ENCODE measurements at places on chromosomes 7 and 10.

DNA sequence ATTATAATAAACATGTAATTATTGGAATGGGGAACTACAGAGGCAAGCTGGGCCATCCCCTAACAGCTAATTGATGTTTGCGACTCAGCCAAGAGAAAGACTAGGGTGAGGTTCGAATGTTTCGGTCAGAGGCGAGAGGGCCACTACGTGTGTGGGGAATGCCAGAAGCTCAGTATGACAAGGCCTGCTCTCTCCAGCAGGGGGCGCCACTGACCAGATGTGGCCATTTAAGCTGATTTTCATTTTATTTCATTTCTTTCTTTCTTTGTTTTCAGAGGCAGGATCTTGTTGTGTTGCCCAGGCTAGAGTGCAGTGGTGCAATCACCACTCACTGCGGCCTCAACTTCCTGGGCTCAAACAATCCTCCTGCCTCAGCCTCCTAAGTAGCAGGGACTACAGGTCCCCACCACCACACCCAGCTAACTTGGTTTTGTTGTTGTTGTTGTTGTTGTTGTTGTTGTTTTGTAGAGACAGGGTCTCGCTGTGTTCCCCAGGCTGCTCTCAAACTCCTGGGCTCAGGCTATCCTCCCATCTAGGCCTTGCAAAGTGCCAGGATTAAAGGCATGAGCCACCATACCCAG is 38.1 kb downstream of the TMEM130 start:
- DNase-seq, result no peak

GRCh38 chr7:767941-768731 is 41.1 kb upstream of the PRKAR1B start:
- no peak for DNase-seq

DNA sequence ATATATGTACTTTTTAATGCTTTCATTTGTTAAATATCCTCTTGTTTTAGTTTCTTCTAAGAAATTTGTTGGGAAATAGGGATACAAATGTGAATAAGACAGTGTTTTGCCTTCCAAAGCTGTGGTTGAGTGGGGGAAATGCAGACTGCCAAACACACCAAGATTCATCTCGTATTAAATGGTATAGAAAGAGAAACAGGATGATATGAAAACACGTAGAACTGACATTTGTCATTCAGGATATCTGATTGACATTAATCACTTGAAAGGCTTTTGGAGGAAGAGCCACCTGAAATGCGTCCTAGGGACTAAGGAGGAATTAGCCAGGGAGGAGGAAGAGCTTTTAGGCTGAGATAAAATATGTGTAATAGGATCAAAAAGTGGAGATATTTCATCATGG is 287.4 kb upstream of the SEMA3C start:
- DNase-seq, result no peak

DNA sequence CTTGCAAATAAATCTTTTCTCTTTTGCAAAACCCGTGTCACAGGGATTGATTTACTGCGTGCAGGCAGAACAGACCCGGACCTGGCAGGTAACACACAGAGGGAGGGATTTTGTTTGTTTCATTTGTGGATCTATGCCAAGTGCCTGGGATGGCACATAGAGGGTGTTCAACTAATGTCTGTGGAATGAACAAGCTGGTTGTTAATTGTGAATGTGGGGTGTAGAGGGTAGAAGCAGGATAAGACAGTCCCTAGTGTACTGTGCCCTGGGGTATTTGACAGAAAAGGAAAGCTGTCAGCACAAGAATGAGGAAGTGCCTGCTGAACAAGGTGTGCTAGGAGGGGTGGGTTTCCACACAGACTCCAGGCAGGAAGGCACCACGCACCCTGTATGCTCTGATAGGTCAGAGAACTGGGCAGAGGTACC is 331.8 kb downstream of the CALN1 start:
- DNase-seq, result no peak

DNA sequence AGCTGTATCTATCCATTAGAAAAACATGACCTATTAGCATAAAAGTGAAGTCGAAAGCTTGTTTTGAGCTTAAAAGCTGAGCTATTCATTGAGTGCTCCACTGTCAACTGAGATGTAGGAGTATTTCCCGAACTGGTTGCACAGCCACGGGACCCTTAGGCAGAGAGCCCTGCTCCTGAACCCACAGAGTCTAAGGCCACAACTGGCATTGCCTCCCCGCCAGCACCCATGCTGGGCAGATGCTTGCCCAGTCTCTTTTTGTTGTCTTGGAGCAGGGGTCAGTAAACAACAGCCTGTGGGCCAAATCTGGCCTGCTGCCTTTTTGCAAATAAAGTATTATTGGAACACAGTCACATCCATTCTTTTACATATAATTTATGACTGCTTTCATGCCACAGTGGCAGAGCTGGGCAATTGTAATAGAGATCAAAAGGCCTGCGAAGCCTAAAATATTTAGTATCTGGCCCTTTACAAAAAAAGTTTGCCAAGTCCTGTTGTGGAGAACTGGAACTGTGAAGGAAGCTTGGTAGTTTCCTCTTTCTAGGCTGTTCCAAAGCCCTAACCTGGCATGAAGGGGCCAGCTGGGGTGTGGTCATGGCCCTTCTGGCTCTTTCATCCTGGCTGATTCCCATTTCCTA is 58.4 kb upstream of the WAPL start:
- peak; percentile 66 for DNase-seq

DNA sequence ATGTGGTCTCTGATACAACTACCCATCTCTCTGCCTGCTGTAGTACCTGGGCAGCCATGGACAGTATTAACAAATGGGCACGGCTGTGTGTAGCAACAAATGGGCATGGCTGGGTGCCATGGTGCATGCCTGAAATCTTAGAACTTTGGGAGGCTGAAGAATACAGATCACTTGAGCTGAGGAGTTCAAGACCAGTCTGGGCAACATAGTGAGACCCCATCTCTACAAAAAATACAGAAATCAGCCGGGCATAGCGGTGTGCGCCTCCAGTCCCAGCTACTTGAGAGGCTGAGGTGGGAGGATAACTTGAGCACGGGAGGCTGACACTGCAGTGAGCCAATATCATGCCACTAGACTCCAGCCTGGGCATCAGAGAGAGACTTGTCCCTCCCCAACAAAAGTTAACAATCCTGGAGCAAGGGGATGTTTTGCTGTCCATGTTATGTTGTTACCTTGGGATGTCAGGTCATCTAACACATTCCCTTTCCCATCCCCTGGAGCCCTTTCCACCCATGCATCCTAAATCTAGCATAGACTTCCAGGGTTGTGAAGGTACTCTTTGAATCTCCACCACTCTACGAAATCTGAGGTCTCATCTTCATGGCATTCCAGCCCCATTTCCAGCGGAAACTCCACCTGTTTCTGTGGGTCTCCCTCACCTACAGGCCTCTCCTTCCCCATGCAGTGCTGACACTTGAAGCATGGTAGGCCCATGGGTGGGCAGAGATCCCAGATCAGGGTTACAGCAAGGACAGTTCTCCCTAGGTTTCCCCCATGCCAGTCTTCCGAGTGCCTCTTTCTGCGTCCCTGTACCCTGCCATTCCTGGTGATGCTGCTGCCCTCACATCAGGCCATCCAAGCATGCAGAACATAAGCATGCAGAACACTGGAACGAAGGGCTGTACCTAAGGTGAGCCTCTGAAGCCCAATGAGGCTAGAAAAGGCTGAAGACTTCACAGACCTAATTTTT is 13.1 kb downstream of the FXYD4 start:
- DNase-seq, result no peak

DNA sequence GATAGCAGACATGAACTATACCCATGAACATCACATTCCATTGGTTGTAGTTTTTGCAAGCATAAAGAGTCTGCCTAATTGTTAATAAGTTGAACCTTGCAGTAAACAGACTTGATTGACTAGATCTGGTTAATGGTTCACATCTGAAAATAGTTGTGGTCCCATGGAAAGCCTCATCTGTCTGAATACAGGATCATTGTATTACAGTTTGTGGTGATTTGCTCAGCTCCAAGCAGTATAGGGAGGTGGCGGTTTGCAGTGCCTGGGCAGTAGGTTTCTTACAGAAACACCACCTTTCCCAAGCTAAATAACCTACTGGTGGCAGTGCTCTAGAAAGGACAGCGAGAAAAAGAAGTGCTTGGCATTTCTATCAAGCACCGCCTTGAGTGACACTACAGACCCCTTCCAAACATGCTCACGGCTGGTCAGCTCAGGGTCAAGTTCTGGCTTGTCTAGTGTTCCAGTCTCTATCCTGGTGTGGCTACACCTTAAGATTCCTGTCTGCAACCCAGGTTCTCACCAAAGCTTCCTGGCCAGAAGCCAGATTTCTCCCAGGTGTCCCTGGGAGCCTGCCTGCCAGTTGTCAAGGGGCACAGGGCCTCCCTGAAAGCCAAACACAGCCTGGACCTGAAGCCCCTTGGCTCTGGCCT is 119.9 kb downstream of the FANK1 start:
- no peak for DNase-seq

GRCh38 chr10:97538839-97539238 is 33.7 kb upstream of the ANKRD2 start:
- peak; percentile 59 for DNase-seq

DNA sequence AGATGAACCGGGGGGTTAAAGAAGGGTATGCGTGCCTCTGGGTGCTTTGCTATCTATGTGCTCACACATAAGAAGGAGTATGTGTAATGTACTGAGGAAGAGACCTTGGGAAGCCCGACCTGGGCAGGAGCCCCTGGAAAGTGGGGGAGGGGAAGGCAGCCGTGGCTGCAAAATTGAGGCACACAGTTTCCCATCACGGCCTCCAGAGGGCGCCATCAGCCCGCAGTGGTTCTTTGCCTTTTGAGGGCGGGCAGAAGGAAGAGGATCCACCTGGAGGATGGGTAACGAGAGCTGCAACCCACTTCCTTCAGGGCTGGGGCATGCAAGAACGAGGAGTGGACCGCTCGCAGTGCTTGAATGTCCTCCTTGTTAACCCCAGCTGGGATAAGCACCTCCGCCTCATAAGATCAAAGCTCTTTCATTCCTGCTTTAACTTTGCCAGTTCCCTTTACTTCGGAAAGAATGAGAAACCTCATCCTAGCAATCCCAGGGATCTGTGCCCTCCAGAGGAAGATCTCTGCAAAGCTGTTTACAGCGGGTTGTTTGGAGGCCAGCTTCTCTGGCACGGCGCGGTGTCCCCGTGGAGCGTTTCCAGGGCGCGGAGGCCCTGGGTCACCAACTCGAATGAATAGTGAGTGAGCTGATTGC is 77.9 kb downstream of the PCGF5 start:
- DNase-seq, result peak; percentile 91

- DNase-seq, result no peak
These were observed 30.1 kb downstream of the KCND2 start for GRCh38 chr7:120303105-120303504.

GRCh38 chr10:70673043-70673928 is 980 bp downstream of the ADAMTS14 start:
- no peak for DNase-seq

DNA sequence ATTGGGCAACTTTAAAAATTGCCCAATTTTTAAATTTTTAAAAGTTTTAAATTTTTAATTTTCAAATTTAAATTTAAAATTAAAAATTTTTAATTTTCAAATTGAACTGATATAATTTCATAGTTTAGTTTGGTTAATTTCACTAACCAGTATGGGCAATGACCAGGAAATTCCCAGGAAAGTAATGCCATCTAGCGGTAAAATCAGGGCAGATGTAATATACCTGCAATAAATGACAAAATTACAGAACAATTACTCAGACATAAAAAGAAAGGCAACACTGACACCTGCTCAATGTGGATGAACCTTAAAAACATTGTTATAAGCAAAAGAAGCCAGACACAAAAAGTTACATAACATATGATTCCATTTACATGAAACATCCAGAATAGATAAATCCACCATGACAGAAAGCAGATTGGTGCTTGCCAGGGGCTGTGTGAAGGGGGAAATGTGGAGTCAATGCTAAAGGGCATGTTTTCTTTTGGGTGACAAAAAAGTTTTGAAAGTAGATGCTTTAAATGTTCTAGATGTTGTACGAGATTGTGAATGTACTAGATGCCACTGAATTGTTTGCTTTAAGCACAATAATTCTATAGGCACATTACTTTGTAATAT is 28.6 kb upstream of the SLC16A12 start:
- DNase-seq, result no peak

GRCh38 chr7:5689716-5690115 is 91.7 kb downstream of the RNF216 start:
- no peak for DNase-seq

DNA sequence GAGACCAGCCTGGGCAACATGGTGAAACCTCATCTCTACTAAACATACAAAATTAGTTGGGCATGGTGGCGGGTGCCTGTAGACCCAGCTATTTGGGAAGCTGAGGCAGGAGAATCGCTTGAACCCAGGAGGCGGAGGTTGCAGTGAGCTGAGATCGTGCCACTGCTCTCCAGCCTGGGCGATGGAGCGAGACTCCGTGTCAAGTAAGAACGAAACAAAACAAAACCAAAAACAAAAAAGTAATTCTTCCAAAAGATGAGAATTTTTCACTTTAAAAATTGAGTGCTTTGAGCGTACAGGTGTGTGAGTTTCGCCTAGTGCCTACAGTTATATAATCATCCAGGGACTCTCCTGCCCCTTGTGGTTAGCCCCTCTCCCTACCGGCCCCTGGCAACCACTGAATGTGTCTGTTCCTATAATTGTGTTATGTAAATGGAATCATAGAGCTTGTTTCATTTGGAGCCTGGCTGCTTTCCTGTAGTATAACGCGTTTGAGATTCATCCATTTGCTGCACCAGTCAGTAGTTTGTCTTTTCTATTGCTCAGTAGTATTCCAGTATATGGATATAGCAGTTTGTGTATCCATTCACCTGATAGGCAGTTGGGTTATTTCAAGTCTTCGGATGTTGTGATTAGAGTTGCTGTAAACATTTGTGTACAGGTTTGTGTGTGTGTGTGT is 80.0 kb downstream of the RBM33 start:
- DNase-seq, result no peak

DNA sequence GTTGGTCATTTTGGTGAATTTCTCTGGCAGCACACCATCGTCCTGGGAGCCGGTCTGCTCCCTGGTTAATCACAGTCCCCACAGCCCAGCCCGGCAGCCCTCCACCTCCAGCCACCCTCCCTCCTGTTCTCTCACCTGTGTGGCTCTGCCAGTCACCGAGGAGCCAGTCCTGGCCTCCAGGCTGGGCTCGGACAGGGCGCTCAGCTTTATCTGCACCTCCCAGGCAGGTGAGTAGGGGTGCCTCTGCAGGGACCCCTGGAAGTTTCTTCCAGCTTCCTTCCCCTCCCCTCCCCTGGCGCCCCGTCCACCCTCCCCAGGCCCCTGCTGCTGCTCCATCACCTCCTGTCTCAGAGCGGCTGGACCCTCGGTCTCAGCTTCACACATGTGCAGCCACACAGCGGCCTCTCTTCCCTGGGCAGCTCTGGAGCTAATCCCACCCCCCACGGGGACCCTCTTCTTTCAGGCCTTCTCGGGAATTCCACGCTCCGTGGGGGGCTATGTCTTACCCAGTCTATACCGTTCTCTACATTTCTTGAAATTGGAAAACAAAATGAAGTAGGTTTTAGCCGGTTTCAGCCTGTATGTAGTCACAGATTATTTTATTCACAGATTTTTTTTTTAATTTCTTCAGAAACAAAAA is 213.9 kb upstream of the PPP2R2D start:
- DNase-seq, result no peak

- no peak for DNase-seq
These were observed 65.7 kb upstream of the FZD8 start for GRCh38 chr10:35707642-35708425.

- DNase-seq, result peak; percentile 68
These were observed 107.0 kb upstream of the INSIG1 start for GRCh38 chr7:155190688-155191087.
